Stimulated activated CD8-positive, alpha-beta memory T cell treated with anti-CD3 and anti-CD28 coated beads, Interleukin-7, amount 100 ng/mL, for 1 hour (primary cell): ENCODE measurements at places on chromosomes 11 and 22.

DNA sequence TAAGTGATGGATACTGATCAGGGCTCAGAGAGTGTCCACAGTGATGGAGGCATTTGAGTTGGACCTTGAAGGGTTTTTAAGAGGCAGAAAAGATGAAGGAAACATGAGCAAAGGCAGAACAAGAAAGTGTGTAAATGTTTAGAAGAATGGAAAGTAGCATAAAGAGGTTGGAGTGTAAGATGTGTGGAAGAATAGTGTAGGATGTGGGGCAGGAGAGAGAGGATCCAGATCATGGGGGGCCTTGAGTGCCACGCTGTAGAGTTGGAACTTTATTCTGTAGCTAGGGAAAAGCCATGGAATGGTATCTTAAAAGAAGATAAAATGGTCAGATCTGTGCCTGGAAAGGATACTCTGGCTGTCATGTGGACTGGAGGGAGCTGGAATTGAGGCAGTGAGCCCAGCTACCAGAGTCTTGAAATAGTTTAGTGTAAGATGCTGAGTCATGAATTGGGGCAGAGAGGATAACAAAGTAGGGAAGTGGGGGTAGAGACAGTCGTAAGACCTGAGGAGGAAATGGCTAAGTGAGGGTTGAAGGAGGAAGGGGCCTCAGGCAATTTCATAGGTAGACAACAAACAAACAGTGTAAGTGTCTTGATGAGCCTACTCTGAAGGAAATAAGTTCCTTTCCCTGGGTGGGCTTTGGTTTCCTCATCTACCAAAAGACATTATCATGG is 6.7 kb downstream of the KCNE3 start:
- DNase-seq: no peak

GRCh38 chr11:61446211-61446651 is 16.3 kb downstream of the SDHAF2 start:
- peak; percentile 45 for DNase-seq

GRCh38 chr11:119688356-119688755 is 40.6 kb downstream of the NECTIN1 start:
- no peak for DNase-seq

DNA sequence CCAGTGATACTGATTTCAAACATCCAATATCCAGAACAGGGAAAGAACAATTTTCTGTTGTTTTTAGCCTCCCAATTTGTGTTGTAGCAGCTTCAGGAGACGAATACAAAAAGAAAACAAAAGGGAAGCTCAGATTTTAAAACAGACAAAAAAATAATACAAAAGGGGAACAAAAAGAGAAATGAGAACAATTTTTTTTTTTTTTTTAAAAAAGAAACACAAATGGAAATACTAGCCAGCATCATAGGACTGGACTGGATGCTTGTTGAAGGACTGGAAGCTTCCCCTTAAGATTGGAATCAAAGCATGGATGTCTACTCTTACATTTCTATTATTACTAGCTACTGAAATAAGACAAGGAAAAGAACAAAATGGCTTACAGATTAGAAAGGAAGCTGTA is 46.5 kb upstream of the SORL1 start:
- DNase-seq: no peak

DNA sequence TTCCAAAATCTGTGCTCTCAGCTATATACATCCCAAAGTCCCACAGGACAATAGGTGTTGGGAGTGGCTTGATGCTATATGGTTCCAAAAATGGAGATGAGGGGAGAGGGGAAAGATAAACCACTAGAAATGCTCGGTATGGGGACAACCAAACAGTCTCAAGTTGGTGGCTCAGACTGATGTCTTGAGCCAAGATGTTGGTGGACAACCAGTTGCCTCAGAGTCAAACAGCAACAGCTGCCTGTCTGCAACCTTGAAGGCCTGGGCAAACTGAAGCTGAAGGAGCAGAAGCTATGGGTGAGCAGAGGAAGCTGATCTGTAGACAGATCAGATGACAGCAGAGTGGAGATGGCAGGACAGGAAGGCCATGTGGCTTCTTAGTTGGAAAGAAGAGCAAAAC is 4.0 kb downstream of the RRP8 start:
- DNase-seq: no peak
